ENCODE measurements at places on chromosomes 6 and 20.

DNA sequence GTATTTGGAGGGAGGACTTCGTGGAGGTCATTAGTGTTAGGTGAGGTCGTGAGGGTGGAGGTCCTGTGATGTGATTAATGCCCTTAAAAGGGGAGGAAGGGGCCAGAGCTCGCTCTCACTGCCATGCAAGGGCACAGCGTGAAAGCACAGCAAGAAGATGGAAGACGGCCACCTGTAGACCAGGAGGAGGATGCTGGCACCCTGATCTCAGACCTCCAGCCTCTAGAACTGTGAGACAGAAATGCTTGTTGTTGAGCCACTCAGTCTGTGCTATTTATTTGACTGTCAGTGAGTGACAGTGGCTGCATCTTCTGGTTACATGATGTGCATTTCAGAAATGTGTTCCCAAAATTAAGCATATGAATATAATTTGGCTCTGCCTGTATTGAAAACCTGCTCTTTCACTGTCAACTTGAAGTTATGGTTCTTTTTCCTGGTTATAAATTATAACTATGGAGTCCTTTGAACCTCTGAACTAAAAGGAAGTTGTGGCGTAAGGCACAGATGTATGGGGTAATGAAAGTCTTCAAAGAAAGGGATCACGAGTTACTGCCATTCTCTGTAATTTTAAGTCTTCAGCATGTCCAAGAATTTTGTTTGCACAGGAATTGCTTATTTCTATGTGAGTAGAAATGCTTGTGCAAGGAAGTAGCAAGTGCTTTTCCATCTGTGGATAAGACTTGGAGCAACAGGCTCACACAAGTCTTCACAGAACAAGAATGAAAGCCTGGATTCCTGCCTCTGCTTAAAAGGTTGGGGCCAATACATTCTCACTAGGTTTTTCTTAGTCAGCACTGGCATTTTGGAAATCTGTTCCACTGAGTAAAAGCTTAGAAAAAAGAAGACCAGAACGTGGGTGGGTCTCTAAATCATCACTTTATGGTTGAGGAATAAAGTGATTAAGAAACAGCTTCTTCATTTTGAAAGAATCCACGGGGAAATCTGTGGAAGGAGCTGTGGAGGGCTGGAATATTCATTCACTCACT, 10.3 kb downstream of the PPP1R14C start:
- DNase-seq, result no peak

DNA sequence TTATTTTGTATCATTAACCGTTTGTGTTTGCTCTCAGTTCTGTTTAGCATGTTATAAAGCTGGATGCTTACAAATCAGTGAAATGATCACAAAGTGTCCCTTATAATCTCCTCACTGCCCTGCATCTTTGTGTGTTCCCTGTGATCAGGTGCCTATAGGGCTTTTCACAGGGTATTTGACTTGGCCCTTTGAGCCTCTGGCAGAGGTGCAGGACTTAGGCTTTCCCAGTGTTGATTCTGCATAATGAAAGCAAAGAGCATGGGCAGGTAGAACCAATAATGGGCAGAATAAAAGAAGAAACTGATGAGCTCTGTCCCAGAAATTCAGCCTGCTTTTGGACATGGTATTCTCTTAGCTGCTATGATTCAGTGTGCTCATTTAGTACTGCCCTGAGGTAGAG, 16.9 kb upstream of the PBOV1 start:
- DNase-seq, result no peak

- no peak for DNase-seq
Measured at GRCh38 chr20:18835466-18836256, 22.1 kb downstream of the SCP2D1 start.

DNA sequence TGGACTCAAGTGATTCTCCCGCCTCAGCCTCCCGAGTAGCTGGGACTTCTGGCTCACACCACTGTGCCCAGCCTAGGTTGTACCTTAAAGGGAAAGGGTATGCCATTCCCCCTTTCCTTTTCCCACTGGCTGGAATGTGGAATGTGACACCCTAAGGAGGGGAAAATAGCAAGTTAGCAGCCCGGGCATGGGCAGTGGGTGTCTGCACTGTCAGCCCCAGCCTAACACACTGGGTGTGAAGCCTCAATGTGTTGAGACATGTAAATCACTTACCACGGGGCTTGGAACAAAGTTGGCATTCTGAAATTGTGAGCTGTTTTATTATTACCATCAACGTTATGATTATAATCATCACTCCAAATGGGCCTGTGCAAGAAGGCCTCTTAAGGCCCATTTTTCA, 80.8 kb upstream of the PTPN1 start:
- DNase-seq, result no peak

DNA sequence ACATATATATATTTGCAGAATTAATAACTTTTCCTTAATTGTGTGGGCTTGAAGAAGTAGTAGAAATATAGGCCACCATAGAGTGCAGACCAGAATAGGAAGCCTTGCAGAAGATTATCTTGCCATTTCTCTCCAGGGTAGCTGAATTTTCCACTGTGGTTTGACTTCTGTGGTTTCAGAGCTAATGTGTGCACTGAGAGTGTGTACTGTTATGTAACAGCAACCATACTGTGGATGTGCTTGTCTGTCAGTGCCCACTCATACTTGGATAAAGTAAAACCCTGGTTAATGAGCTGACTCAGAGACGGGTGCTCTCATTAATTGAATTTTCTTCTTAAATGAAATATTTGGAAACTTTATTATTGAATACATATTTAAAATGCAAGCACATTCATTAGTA, 57.2 kb downstream of the CEP43 start:
- no peak for DNase-seq

DNA sequence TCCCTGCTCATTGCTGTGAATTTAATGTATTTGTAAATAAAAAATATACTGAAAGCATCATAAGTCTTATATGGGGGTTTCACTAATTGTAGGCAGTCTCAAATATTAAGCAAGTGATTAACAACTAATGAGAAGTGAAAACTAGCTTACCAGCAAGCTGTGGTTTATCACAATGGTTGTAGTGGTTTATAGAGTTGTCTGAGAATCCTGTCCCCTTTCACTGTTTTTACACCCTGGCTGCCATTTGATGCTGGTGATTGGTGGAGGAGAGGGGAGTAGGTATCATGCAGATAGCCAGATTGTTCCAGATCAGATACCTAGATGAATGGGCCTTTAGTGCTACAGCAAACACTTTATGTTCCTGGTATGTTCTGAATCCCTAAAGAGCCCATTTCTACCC, 6.0 kb downstream of the MKKS start:
- DNase-seq, result no peak

- no peak for DNase-seq
Measured at GRCh38 chr6:2434912-2435311, 189.5 kb upstream of the GMDS start.

- DNase-seq, result no peak
Measured at GRCh38 chr6:49739423-49739822, 4.8 kb downstream of the CRISP3 start.

DNA sequence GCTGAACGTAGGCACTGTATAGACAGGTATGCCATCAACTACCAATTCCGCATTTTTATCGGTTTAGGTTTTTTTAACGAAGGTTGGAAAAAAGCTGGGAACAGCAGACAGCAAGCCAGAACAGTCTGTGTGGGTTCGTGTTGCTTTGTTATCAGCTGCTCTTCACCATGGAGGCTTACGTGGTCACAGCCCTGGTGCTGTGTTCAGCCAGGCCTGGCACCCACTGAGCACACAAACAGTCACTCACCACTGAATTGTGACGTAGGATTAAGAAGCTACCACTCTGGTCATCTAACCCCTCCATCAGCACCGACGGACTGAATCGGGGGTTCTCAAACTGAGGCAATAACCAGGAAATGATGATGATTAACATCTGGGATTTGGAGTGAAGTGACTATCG, 13.2 kb downstream of the FAM210B start:
- DNase-seq, result no peak

- no peak for DNase-seq
Measured at GRCh38 chr6:97222903-97223302, 60.1 kb downstream of the MMS22L start.

GRCh38 chr20:20210327-20210726, 157.6 kb upstream of the INSM1 start:
- no peak for DNase-seq

GRCh38 chr6:16749516-16750485, 11.5 kb downstream of the ATXN1 start:
- DNase-seq, result no peak

DNA sequence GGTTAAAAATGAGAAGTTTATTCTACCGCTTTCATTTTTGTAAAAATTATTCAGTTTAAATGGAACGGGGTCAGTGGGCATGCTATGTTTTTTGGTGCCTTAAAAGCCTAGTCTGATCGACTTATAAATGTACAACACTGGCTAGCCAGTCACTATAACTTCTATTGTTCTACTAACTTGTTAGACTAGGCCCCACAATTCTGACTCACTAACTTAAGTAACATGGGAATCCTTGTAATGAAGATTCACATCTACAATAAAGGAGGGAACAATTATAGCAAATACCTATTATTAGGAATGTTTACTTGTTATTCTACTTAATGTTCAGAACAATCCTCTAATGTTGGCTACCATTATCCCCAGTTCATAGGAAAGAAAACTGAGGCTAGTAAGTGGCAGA, 28.5 kb downstream of the REPS1 start:
- no peak for DNase-seq

GRCh38 chr6:111952821-111953540, 79.7 kb upstream of the FYN start:
- no peak for DNase-seq

DNA sequence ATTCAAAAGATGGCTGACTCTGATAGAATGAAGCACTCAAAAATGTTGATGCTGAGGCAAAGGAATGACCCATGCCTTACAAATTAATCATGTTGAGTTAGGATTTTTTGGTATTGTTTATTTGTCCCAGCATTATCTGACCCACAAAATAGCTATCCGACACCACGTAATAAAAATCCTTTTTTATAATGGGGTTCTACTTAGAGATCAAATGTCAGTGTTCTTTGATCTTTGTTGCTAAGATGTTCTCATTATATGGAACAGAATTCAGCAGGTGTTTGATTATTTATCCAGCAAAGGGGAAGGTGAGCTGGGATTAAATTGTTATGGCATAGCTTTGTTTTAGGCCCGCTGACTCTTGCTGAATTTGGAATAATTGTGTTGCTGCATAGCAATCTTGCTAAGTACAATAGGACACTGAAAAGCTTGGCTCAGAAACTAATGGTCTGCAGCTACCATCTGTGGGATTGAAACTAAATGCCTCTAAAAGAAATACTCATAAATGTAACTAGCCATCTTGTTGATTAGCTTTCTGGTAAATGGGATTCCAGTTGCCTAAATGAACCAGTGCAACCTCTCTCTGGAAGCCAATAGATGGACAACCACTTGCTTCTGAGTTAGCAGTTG, 180.2 kb upstream of the HDAC2 start:
- no peak for DNase-seq

DNA sequence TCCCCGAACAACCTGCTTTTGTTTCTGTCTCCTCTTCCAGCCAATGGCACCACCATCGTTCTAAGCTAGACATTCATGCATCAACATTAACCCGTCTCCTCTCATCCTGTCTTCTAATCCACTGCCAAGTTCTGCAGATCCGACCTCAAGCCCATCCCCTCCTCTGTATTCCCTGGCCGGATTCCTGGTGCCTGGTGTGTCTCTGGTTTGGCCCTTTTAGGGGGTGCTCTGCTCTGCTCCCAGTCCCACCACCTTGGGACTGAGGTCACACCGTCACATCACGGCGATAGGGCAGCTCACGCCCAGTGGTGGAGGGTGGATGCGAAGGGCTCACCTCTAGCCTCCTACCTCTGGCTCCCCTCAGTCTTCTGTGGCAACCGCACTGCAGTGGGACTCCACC, 102.5 kb upstream of the AGPAT4 start:
- DNase-seq, result no peak

GRCh38 chr6:21905531-21905930, 312.0 kb downstream of the SOX4 start:
- no peak for DNase-seq

DNA sequence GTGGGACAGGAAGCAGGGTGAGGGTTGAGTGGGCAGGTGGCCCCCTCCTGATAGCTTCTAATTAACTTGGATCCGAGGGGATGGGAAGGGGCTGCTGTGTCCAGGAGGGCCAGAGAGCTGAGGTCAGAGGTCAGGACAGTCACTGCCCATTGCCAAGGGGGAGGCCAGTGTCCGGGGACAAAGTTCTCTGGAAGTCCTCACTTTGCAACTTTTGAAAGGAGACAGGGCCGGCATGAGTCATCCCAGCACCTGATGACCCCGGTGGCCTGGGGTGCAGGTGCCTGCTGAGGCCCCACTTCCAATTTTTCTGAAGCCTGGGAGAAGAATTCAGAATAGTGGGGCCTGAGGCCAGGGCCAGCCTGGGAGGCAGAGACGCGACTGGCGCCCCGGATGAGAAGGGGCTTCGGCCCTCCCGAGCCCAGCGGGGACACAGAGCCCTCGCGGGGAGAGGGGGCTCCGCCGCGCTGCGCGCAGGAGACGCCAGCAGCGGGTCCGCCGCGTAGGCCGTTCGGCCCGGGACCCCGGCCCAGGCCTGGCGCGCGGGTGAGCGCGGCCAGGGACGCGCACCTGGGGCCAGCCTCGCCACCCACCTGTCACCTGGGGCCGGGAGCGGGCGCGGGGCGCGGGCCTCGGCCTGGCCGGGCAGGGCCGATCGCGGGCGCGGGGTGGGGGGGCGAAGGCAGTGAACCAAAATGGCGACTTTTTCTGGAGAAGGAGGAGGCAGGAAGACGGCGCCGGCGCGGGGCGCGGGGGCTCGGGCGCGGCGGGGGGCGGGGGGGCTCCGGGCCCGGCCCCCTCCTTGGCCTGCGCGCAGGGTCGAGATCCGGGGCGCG, 586 bp downstream of the ZNF512B start:
- no peak for DNase-seq

DNA sequence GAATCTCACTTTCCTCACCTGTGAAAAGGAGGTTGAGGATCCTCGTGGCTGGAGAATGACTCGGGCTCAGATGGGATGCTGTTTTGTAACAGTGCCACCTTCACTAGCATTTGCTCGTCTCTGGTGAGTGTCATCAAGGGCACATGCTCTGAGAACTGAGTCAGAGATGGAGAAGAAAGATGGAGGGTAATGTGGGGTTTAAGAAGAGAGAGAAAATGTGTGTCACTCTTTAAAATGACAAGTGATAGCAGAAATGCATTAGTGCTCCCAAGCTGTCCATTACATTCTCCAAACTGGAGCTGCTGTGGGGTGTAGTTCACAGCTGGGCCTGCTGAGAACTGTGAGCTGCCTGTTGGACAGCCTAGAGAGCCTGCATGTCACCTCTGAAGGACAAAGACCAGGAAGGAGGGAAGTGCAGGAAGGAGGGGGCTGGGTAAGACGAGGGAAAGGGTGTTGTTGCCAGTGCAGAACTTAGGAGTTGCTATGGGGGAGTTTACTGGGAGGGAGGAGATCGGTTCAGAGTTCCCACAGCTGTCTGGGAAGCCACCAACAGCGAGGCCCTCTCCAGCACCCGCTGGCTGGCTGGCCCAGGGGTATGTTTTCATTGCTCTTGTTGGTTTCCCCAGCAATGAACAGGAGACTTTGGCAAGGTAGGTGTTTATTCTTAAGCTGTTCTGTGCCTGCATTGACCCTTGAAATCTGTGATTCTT, 19.8 kb downstream of the GMPR start:
- DNase-seq, result no peak

DNA sequence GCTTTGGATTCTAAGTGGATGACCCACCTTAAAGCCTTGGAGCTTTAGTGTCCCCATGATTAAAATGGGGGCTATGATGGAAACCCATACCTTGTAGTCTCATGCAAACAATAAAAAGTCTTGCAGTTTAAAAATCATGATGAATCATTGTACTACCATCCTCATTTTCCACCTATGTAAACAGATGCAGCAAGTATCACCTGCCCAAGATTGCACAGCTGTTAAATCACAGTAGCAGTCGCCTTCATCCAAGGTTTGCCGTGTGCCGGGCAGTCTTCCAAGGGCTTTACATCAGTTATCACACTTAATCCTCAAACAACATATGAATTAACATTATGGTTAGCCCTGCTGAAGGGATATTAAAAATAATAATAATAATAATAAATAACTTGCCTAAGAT, 210.3 kb downstream of the FOXA2 start:
- no peak for DNase-seq

Measured in esophagus squamous epithelium (tissue), 5 donors.